Stimulated activated CD4-positive, alpha-beta T cell treated with anti-CD3 and anti-CD28 coated beads, Interleukin-4, amount 100 ng/mL, for 1 hour (primary cell): ENCODE measurements at places on chromosomes 2 and 18.

GRCh38 chr2:233164128-233164635 is 87.3 kb upstream of the ATG16L1 start:
- DNase-seq, result no peak

DNA sequence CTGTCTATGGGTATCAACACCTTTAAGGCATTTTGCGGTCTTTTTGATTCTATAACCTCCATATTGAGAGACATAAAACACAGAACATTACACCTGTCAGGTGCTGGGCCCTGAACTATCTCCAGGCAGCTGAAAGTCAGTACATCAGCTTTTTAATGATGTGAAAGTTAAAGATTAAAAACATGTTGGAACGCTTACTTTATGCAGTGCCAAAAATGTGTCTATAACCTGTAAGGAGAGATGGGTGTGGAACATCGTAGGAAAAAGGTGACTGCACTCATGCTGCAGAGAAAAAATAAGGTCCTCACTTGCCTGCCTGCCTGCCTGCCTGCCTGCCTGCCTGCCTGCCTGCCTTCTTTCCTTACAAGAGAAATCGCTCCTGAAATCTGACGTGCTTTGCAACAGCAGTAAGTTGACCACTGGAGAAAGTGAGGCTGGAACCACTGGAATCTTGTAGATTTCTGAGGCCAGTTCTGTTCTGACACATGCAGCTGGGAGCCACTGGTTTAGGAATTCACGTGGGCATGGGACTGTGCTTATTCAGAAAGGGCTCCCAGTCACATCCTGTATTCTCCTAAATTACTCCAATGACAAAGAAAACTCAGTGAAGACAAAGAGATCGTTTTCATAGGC is 34.1 kb downstream of the BCL11A start:
- no peak for DNase-seq

DNA sequence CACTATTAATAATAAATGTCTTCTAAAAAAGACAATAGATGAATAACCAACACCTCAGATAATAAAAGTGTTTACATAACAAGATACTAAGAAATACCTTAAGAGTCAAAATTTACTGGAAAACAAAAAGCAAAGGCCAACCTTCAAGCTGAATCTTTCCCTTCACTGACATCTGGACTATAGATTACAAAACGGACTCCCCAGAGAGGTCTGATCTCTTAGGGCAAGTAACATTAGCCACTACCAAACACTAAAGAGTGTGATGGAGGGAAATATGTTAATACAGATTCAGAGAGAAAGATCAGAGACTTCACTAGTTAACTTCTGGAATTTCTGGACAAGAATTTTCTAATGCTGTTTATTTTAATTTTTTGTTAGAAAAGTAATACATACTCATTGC is 13.9 kb downstream of the CLASP1 start:
- DNase-seq, result no peak

DNA sequence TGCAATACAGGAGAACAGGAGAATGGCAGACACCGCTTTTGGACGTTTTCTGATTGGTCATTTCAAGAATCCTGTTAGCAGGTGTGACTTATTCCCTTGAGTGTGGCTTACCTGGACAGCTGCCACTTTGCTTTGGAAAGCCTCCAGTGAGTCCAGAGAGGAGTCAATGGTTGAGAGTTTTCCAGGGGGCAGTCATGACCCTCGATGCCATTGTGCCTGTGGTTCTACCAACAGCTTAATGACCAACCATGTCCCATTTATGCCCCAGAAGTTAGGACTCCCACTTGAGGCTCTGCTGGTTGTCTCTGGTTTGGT is 12.4 kb downstream of the IGFBP2 start:
- DNase-seq, result no peak

DNA sequence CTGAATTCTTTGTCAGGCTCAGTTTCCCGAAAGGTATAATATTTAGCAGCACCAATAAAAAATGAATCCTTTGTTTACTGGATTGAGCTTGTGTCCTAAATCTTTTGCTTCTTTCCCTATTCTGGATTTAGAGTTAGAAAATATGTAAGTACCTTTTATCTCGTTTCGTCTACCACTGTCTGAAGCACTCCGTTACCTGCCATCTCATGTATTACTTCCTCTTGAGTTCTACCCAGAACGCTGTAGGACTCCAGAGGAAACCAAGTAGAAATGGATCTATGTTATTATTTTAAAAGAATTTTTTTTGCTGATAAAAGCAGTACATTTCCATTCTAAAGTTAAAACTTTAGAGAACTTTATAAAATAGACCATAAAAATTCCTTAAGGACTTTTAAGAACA is 13.5 kb downstream of the ANKRD12 start:
- no peak for DNase-seq

DNA sequence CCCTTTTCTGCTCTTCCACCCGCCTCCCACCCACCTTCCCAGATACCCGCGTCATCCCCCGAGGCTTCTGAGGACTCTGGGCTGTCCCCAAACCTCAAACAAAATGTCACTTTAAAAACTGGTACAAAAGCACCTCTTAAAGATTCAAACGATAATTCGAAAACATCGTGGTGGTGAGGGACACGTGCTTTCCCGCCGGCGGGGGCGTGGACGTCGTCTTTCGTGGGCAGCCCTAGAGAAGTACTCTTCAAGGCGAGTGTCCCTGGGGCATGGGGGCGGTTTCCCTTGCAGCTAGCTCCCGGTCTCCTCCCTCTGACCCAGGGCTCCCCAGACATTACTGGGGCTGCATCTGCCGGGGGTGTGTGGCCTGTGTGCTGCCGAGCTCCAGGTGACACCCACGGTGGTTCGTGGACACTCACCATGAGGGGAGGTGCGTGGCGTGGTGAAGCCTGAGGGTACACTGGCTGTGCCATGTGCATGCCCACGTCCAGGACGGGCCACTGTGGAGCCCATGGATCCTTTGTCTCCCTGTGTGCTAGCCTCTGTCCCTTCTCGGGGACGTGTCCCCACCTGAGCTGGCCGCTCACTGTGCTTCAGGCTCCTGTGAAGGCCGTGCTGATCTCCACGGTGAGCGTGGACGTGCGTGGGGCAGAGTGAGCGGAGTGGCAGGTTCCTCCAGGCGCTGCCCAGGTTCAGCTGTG is 117.8 kb downstream of the NFATC1 start:
- no peak for DNase-seq

DNA sequence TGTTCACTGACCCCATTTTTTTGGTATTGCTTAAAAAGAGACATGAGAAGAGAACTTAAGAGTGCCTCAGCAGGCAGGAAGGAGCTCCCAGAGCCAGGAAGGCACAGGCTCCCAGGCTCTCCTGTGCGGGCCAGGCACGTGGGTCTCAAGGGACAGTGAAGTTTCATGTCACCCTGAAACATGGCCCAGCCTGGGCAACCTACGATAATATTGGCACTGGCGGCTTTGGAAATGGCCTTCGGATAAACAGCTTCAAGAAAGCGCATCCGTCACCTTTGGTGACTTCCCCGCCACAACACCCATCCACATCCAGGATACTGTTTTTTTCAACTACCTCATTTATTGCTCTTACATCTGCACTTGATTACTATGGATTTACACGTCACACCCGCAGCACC is 30.5 kb downstream of the PXDN start:
- no peak for DNase-seq

DNA sequence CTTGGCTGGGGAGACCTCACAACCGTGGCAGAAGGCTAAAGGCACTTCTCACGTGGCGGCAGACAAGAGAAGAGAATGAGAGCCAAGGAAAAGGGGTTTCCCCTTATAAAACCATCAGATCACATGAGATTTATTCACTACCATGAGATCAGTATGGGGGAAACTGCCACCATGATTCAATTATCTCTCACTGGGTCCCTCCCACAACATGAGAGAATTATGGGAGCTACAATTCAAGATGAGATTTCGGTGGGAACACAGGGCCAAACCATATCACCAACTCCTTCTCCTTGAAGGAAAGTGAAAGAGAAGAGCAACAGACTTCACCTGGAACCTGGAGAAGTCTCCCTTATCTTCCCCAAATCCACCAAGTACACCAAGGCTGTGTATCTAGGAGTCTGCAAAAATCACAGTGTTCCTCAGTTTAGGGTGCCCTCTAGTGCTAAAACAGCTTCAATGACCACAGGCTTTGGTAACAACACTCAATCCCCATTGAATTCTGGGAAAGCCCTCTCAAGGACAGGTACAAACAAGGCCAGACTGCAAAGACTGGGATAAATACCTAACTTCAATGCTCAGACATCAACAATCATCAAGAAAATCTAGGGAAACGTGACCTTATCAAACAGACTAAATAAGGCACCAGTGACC is 148.8 kb upstream of the SRD5A2 start:
- DNase-seq, result no peak

GRCh38 chr2:127182626-127183458 is 37.3 kb downstream of the CYP27C1 start:
- no peak for DNase-seq

DNA sequence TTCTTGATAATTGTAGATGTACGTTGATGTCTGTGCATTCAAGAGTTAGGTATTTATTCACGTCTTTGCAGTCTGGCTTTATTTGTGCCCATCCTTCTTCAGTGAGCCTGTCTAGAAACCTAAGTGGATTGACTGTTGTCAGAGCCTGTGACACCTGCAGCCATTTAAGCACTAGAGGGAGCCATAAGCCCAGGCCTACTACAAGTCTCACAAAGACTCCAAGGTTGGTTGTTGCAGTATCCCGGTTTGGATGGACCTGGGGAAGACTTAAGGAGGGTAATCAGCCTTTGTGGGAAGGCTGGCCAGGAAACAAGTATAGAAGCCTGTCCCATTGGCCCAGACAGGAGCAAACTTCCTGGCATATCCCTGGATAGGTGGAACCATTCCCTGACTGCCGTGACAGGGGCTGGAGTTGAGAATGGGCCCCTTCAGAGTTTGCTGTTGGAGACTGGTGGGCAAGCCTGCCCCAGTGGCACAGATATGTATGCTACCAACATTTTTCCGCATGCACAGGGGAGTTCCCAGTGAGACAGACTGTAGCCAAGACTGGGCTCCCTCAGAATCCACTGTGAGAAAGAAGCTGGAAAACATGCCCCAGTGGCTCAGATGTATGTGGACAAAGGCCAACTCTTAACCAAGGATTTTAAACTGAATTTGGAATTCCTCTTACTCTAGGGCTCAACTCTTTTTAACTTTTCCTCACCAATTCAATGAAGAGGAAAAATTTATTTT is 9.3 kb upstream of the LRRC30 start:
- DNase-seq, result no peak

- DNase-seq, result no peak
Observed at GRCh38 chr2:55140316-55141219, 90.3 kb upstream of the RTN4 start.

DNA sequence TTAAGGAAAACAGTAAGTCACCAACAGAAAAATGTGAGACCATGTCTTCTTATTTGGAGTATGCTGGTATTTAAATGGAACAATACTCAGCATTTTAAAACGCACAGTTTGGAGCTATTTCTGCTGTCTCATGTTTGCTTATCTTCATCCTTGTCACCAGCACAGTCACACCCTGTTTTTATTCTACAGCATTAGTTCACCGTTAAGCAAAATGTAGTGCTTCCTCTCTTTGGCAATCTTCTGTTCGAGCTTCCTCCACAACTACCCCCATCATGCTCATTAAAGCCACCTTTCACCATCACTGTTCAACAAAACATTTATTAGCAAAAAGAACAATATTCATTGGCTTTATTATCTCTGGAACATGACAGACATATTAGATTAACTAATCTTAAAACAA is 64.0 kb downstream of the SLC40A1 start:
- no peak for DNase-seq

- DNase-seq, result no peak
Observed at GRCh38 chr2:172285010-172285621, 142.3 kb upstream of the ITGA6 start.

- DNase-seq, result no peak
Observed at GRCh38 chr18:9608728-9609127, 5.6 kb downstream of the PPP4R1 start.

DNA sequence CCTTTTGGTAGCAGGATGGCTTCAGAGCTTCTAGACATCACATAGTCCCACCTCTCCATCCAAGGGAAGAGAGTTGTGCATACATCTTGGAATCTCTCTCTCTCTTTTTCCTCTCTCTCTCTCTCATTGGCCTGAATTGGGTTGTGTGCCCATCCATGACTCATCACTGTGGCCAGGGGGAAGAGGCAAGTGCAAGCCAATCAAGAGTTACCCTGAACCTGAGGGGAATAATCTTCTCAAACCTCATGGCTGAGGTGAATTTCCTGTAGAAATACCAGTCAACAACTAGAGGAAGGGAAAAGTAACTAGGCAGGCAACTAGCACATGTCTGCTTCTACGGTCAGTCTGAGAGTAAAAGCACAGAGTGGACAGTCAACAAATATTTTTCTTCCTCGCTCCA is 7.3 kb upstream of the CHN1 start:
- DNase-seq, result no peak

DNA sequence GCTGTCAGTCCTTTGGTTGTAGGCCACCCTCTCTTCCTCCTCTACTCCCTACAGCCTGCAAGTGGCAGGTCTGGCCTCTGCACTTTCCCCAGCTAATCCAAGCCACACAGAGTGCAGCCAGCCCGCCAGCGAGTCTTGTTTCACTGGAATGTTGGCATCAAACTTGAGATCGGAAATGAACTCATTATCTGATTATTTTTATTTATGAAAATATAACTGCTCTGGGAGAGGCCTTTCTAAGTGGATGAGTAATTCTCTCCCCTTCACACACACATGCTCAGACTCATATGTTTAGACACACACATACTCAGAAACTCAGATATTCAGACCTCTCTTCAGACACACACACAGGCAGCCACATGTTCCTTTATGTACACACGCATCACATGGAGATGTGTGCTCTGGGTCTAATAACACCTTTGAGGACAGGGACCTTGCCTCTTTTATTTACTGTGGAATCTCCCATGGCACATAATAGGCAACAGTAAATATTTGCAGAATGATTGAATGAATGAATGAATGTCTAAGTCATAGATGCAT is 151.3 kb downstream of the ZFP36L2 start:
- DNase-seq, result no peak
